ENCODE measurements at places on chromosomes 7 and 10. TPM values are rescaled to one million over a fixed set of nuclear protein-coding genes. Genes with fewer than 3 reads are reported as not detected.

Gene PRKG1
- total RNA-seq: 0.28 TPM

Gene TCF7L2
- 4.7 TPM for total RNA-seq

Gene AGR2
- total RNA-seq: 69.2 TPM

Gene TRIM50
- not detected for total RNA-seq

Gene IDI2
- total RNA-seq: not detected
